ENCODE measurements at places on chromosomes 3 and 15.

DNA sequence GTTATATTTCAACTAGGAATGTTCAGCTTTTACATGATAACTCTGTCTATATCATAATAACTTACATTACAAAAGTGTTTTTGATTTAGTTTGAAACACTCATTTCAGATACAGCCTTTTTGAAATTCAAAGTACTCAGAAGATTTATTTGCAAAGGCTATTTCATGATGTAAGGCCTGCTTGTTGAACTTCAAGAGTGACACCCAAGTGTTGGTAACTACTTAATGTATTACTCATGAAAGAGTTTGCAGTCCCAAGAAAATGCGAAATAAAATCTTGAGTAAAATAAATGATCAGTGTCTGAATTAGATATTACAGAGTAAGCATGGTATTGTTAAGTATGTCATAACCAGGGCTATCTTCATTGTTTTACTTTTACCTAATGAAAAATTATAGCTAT lies 35.3 kb downstream of the ARHGEF26 start:
- no peak for DNase-seq

DNA sequence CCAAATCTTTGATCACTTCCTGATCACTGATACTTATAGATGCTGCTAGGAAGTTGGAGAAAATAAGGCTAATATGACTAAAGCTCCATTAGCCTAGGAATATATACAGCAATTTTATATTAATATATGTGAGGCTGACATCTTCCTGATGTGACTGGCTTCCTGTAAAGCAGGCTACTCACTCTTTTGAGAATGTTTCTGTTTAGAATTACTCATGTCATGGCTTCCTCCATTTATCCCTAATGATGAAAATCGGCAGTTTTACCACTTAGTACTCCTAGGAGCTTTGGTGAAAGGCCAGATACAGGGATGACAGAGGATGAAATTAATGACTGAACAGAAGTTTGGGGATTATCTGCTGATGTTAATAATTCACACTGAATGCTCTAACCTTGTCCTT lies 3.9 kb upstream of the MAP1A start:
- peak; percentile 31 for DNase-seq

- peak; percentile 65 for DNase-seq
Observed at GRCh38 chr15:71115567-71116351, 488 bp downstream of the THSD4 start.

GRCh38 chr15:25402342-25402741 lies 36.5 kb downstream of the UBE3A start:
- no peak for DNase-seq

DNA sequence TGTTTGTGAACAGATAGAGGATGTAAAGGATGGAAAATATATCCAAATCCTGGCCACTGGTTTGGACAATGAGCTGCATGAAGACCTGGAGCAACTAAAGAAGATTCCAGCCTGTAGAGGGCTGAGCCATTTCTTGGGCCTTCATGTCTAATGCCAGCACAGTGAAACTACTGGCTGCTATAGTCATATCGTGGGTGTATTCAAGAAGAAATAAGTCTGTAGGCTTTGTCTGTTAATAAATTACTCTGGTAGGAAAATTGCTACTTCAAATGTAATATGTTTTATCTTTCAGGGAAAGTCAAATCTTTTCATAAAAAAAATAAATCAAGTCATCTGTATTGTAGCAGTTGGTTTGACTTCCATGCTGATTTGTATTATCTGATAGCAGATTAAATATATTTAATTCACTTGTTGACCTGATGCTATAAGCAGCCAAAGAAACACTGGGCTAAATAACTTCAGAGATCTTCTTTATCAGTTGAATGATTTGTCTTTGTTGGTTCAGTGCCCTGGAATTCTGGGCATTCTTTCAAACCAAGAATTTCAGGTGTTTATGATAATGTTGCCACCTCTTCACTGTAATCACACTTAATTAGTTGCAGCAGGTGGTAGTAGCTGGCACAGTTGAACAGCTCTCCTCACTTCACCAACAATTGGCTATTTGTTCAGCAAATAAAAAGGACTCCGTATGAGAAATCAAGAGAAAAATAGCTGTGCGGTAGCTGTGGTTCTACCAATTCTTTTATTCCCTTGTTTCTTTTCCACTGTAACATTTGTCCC lies 1109.5 kb downstream of the NSUN3 start:
- no peak for DNase-seq

DNA sequence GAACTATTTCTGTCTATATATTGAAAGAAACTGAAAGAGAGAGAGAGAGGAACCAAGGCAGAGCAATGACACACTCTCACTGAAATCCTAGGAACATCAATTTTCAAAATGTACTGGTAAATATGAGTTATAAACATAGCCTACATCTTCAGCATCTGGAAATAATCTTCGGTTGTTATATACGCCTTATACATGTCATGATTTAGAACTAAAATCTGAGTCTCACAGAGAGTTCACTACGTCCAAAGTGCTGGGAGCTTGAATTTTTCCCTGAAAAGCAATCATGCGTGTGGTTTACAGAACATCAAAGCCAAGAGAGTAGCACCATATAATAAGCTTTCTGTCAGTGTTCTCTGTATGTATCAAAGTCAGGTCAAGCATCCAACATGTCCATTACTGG lies 420.0 kb upstream of the CBLB start:
- DNase-seq, result no peak

DNA sequence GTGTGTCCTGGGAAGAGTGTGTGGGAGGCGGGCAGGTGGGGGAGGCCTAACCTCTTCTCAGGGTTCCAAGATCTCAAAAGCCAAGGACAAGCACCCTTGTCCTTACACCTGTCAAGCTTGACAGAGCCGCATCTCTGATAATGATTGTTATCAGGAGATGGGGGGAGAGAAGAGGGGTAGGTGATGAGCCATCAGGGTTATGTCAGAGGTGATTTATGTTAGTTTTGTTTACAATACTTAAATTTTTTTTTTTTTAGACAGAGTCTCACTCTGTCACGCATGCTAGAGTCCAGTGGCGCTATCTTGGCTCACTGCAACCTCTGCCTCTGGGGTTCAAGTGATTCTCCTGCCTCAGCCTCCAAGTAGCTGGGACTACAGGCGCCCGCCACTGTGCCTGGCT lies 7.4 kb upstream of the NCBP2 start:
- no peak for DNase-seq

DNA sequence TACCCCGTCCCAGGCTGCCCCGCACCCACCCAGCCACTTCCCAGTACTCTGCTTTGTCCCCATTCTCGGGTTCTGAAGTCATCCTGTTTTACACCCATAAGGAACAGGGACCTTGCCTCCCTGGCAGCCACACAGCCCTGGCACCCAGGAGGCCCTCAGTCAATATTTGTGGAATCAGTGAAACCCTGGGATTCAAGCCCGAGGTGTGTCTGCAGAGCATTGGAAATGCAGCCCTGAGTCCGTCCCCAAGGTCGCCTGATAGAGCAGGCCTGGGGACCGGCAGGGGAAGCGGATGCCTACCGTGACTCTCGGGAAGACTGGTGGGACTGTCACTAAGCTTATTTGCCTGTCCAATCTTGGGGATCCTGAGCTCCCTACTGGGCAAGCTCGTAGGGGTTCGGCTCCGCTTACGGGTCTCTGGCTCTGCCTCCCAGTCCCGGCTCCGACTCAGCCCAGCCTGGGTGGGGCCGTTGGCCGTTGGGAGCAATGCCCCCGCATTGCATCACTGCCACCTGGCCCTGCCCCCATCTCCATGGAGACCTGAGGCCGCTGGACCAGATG lies 64.4 kb upstream of the TAMM41 start:
- no peak for DNase-seq

DNA sequence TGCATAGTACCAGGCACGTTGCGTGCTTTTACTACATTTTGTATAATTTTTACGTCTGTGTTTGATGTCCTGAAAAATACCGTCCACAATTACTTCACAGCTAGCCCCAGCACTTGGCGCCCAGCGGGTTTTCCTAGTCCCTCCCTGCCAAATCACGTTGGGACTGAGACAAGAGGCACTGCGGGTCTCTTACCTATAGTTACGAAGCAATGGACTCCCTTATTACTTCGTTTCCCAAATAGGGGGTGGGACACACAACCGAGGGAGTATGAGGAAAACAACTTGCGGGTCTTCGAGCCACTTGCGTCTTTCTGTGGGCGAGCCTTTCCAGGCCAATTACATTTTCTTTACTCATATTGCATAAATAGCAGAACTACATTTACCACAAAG lies 620 bp upstream of the CMSS1 start:
- DNase-seq, result no peak
